ENCODE measurements at places on chromosomes 16 and 17.

DNA sequence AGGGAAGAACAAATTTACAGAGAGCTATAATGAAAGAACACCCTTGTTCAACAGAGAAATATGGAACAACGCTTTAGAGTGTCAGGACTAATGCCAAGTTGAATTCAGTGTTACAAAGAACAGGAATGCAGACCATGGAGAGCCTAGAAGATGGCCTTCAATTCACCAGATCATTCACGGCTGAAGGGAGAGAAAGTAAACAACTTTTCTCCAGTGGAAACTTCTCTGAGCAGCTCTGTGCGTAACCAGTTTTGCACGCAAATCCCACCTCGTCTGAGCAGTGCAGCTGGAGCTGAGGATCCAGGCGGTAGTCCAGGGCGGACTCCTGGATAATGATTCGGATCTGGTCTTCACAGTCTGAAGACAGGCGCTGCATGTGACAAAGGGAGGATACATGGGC, 40.5 kb upstream of the CLEC18B start:
- no peak for DNase-seq

DNA sequence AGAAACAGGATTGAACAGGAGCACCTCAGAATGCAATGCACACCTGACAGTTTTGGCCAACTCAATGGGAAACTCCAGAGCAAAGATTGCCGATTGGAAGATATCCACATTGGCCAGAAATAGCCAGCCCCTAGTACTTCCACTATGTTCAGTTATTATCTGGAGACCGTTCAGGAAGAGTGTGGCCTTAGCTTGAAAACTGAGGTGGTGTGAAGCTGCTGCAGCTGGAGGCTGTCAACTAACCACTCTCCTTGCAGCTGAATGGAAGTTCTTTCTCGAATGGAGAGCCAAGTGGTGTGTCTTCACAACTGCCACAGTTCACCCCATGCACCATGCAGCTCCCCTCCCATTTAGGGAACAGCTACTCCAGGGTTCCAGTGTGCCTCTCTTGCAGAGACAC, 61.9 kb upstream of the DHX40 start:
- DNase-seq, result no peak

- DNase-seq, result no peak
Measured at GRCh38 chr17:78125976-78126894, 2.3 kb downstream of the TMC6 start.

DNA sequence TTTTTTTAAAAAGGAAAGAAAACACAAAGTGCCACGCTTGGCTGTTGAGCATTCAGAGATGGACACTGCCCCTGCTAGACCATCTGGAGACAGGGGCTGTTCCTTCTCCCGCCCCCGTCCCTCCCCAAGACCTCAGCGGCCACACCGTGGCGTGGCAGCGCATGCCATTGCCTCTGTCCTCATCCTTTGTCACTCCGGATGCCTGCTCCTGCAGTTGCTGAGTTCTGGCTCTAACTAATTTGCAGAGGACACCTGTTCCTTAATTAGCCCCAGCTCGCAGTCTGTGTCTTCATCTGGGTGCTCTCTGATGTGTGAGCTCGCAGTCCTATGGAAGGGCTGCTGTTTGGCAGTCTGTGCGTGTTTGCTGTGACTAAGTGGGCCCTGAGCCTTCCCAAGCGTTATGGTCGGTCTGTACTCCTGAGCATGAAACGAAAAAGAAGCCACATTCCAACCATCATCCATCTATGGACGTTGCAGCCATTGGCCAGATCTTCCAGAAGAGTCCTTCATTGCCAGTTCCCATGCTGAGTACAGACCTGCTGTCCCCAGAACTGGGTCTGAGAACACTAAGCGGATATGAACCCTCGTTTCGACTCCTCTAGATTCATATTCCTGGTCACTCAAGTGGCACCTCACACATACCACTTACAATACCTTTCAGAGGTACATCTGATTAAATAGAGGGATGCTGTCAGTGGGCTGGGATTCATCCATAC, 40.9 kb upstream of the NAT9 start:
- no peak for DNase-seq

DNA sequence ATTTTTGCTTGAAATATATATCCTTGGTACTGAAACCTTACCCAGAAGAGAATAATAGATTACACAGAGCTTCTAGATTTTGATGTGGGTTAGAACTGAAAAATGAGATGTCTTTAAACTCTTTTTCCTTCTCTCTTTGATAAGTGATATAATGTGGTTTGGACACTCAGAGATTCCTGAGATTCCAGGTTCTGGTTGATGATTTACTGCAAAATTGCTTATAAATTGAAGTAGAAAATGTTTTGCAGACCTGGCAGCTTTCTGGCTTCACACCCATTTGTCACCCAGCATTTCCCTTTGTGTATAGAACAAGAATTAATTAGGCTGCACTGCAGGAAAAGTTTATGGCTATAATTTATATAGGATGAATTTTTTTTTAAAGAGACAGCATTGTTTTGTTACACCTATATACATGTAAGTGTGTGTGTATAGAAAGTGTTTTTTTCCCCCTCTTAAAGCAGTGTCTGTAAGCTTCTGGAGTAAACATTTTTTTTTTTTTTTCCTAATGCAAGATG, 23.5 kb downstream of the AATF start:
- DNase-seq, result no peak

- DNase-seq, result no peak
Measured at GRCh38 chr17:57424273-57424672, 167.9 kb downstream of the MSI2 start.

DNA sequence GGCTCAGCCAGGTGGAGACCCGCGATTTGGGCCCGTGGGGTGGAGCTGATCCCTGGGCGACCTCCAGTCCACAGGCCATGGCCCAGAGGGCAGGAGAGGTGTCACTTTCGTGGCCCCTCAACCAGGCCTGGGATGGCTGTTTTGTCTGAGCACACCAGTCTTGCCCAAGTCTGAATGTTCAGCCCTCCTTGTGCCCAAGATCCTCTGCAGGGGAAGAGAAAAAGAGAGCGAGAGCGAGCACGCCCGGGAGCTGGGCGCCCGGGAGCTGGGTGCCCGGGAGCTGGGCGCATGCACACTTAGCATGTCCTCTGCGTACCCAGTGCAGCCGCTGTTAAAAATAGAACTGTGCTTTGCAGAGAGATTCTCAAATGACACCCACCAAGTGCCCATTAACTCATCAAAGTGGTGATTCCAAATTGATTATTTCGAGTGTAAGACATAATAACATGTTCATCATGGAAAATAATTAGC, 403.3 kb upstream of the TNRC6C start:
- DNase-seq, result peak; percentile 27

- no peak for DNase-seq
Measured at GRCh38 chr16:55154262-55154661, 169.7 kb upstream of the IRX6 start.

- DNase-seq, result no peak
Measured at GRCh38 chr17:74919440-74920305, 3.4 kb downstream of the USH1G start.

DNA sequence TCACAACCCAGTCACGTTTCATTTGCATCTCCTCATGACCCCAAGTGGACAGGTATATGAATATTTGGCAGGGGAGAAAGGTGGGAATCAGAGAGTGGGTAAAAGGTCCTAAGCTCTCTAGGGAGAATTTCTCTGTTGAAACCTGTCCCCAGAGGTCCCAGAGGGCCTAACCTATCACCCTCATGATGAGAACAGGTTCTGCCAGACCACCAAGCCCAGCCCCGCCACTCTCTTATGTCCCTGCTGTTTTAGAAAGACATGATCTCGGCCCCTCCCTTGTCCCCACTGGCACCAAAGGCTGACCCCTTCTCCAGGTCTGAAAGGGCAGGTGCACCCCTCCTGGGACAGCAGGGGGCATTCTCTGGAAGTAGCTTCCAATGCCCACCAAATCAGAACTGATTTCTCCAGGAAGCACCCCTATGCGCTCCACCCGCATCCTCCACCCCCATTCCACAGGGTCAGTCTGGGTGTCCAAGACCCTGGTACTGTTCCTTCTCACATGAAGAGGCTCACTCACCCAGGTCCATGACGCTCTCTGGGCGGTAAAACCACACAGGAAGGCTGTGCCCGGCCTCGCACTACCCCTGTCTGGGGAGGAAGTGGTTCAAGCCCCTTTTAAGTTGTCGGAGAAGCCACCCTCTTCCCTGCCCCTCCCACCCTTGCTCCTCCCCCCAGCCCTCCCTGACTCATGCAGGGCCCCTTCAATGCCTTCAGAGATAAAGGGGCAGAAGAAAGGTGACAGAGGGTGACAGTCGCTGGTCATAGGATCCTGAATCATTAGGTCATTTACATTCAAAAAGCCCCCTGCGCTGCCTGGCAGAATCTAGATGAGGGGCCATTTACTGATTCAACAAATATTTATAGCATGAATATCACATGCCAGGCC, at the start of gene CCR7:
CCR7 (minus strand) TSS at position 590 of the 886 bp plus-strand sequence; CDS start at position 527, 63 bp downstream.
- no peak for DNase-seq

DNA sequence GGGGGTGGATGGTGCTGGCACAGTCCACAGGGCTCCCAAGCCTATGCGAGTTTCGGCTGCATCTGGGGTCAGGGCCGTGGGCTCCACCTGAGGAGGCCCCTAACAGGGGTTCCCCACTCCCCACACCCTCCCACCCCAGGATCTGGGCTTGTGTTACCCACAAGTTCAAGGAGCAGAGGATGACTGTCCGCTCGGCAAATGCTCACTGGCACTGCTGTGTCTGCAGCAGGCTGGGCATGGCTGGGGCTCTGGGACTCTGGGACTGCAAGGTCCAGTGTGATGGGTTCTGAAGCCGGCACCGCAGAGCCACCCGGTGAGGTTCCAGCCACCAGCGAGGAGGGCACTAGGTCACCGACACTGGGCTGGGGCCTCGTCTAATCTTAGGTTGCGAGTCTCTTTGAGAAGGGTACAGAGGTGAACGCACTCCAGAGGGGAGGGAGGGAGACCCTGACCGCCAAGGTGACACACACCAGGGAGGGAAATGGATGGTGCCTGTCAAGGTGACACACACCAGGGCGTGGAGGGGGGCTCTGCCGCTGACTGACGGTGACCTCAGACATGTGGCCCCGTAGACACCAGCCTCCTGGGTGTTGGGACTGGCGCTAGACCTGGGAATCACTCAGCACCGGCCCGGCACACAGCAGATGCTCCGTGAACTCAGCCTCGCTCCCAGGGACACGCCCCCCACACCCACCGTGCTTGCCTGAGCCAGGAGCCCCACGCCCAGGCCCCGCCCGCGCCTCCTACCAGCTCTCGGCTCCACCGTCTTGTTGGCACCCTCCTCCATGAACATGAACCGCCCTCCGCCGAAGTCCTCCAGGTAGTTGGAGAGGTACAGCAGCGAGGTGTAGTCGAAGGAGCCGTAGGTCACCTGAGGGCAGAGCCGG, 20.5 kb upstream of the HEXD start:
- DNase-seq, result no peak

DNA sequence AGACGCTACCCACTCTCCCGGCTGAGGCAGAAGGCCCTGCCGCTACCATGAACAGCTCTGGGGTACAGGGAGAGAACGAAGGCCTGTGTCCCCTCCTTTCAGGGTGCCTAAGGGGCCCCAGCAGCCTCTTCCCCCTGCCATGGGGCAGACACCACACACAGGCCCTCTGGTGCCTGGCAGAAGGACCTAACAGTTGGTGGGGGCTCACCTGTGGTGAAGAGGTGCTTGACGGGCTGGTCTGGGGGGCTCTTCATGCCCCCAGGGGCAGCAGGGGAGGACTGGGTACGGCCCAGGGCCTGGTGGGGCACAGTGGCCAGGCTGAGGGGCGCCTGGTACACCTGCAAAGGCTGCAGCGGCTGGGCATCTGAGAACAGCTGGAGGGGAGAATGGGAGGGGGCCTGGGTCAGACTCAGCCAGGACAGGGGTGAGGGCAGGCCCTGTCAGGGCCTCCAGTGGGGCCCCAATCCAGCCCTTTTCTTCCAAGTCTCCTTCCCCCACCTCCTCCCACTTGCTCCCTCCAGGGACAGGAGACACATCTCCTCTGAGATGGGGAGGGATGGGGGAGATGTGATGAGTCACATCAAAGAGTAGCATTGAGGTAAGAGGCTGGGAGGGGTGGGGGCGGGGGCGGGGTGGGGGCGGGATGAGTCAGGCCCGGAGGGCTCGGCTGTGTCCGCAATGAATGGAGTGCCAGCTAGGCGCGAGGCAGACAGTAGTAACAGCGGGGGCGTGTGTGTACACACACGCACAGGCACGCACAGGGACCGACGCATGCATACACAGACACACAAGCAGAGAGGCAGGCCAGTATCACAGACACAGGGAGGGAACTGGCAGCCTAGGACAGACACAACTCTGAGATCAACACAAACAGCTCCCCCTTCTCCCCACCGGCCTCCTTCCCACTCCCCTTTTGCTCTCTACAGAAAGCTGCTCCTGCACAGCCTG, 16.1 kb downstream of the G6PC3 start:
- DNase-seq, result peak; percentile 60

- DNase-seq, result no peak
Measured at GRCh38 chr17:78044280-78044835, 84.2 kb downstream of the TMC6 start.

- DNase-seq, result no peak
Measured at GRCh38 chr17:44956998-44957981, 9.7 kb upstream of the KIF18B start.

DNA sequence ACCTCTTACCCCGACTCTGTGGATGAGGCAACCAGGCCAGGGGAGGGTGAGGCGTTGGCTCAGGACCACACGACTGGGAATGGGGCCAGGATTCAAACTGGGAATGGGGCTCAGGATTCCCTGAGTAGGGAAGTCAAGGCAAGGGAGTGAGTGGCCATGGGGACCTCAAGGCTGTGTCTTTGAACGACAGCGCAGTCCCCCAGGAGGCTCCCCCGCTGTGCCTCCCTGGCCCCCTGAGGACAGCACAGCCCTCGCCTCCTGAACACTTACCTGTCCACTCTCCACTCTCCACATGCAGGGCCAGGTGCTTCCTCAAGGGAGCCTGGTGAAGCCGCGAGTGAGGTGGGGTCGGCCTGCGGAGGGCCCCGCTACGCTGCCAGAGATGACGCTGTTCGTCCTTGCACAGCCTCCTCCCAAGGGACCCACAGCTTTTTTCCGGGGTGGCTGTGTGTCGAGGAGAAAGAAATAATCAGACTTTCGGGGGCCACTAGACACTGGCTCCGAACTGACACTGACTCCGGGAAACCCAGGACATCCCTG, 6.9 kb downstream of the ZNF469 start:
- no peak for DNase-seq

- DNase-seq, result no peak
Measured at GRCh38 chr16:30837904-30838303, 50.9 kb upstream of the ZNF629 start.

Measured in NCI-H2081 (cell line).